Activated CD8-positive, alpha-beta T cell treated with anti-CD3 and anti-CD28 coated beads, Interleukin-2, amount 10 ng/mL, durations not matched to agents 7 days and 5 days (primary cell): ENCODE measurements at places on chromosomes 16 and 17.

DNA sequence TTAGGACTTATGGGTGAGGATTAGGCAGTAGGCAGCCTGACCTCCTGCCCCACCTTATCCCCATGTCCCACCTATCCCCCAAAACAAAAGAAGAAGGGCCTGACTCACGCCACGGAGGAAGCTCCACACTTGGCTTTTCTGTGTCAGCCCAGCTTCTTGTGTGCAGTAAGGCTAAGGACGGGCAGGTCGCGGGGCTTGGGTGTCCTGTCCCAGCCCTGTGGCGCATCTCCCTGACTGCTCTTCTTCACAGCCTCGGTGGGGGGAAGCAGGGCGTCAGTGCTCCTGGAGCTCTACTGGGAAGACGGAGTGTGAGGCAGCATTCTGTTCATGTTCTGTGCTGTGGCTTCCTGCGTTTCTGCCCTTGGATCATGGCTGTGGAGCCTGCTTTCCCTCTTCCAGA is 34.6 kb upstream of the ALDH3A2 start:
- H3K4me3 ChIP-seq, result no peak overlapping the region
- peaks cover 5% of the 10 kb centered on the region for H3K27me3 ChIP-seq
- H3K36me3 ChIP-seq, result no peaks in the 10 kb centered on the region
- H3K27ac ChIP-seq, result no peak overlapping the region
- no peaks in the 10 kb centered on the region for H3K4me1 ChIP-seq

- DNase-seq, result no peak
- H3K27ac ChIP-seq, result peak overlapping the region; percentile 40
- H3K4me3 ChIP-seq, result peak overlapping the region; percentile 85
- no peaks in the 10 kb centered on the region for H3K27me3 ChIP-seq
Measured at GRCh38 chr17:31857920-31858641, 963 bp downstream of the COPRS start.

DNA sequence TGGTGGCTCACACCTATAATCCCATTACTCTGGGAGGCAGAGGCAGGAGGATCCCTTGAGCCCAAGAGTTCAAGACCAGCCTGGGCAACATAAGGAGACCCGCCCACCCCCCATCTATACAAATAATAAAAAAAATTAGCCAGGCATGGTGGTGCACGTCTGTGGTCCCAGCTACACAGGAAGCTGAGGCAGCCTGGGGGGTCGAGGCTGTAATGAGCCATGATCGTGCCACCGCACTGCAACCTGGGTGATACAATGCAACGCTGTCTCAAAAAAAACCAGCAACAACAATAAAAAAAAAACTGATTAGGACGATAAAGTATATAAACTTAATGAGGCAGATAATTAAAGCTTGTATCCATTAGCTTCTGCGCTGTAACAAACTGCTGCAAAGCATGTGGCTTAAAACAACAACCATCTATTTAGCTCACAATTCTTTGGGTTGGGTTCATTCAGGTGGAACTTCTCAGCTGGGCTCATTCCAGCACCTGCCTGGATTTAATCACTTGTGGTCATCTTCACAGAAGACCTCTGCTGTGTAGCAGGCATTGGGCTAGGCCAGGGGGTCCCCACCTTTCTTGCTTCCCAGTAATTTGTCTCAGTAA is 45.8 kb downstream of the LCMT1 start:
- peaks cover 14% of the 10 kb centered on the region for H3K4me1 ChIP-seq
- DNase-seq, result no peak
- peaks cover 32% of the 10 kb centered on the region for H3K36me3 ChIP-seq

DNA sequence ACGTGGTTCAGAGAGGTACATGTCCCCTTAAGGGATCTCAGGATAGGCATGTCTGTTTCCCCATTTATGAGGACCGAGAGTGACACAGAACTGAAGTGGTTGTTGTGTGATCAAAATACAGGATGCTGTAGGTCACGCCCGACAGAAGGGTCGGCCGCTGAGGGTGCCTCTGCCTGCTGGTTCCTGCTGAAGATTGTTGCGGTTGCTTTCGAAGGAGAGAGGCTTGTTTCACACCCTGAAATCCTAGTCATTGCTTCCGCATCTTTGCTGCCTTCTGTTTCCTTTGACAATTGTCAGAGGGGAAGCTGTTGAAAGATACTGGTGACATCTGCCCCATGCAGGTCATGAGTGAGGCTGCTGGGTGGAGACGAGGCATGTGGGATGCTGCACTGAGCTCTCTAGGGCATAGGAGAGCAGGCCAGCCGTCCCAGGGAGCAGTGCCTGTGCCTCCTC is 3.8 kb upstream of the NAT9 start:
- H3K4me1 ChIP-seq, result peaks cover 76% of the 10 kb centered on the region
- peak overlapping the region; percentile 97 for H3K27ac ChIP-seq
- no peaks in the 10 kb centered on the region for H3K27me3 ChIP-seq
- peaks cover 43% of the 10 kb centered on the region for H3K36me3 ChIP-seq
- DNase-seq, result peak; percentile 88

DNA sequence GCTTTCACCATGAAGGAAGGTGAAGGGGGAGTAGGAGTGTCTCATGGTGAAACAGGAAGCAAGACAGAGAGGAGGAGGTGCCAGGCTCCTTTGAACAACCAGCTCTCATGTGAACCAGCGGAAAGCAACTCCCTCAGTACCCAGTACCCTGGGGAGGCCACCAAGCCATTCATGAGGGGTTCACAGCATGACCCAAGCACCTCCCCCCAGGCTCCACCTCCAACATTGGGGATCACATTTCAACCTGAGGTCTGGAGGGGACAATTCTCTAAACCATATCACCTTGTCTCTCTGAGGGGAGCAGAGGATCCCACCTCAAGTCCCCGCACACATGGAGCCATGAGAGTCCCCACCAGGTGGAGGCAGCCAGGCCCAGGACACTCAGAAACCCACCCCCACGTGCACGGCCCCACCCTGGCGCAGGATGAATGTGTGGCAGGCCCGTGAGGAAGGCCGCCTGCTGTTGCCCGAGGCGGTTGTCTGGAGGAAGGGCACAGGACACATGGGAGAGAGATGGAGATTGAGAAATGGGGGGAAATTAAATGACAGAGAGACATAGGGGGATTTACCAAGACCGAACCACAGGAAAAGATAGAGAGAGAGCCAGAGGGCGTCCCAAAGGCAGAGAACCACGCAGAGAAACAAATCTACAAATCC is 85.9 kb downstream of the TMEM132E start:
- no peak overlapping the region for H3K27ac ChIP-seq
- peaks cover 9% of the 10 kb centered on the region for H3K4me1 ChIP-seq
- H3K4me3 ChIP-seq, result no peak overlapping the region
- H3K36me3 ChIP-seq, result no peaks in the 10 kb centered on the region
- H3K27me3 ChIP-seq, result peaks cover 3% of the 10 kb centered on the region

- no peaks in the 10 kb centered on the region for H3K4me1 ChIP-seq
- DNase-seq, result no peak
- no peak overlapping the region for H3K27ac ChIP-seq
- H3K36me3 ChIP-seq, result no peaks in the 10 kb centered on the region
Measured at GRCh38 chr16:66382966-66383299, 16.4 kb downstream of the CDH5 start.

DNA sequence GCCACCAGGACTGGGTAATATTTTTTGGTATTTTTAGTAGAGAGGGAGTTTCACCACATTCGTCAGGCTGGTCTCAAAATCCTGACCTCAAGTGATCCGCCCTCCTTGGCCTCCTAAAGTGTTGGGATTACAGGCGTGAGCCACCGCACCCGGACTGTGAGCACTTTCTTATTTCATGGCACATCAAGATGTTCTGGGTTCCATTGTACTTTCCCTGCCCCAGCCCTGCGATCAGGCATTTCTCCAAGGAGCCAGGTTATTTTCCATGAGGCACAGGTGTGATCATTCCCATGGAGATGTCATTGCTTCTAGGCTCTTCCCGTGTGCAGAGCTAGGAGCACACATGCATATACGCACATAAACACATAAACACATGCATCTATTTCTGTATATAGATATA is 2.6 kb upstream of the ANKRD40CL start:
- no peak overlapping the region for H3K4me3 ChIP-seq
- peaks cover 6% of the 10 kb centered on the region for H3K4me1 ChIP-seq
- no peaks in the 10 kb centered on the region for H3K36me3 ChIP-seq
- no peak overlapping the region for H3K27ac ChIP-seq
- H3K27me3 ChIP-seq, result peaks cover 20% of the 10 kb centered on the region
- no peak for DNase-seq

- H3K27ac ChIP-seq, result no peak overlapping the region
- H3K27me3 ChIP-seq, result no peaks in the 10 kb centered on the region
- DNase-seq, result no peak
- peaks cover 6% of the 10 kb centered on the region for H3K36me3 ChIP-seq
- peaks cover 28% of the 10 kb centered on the region for H3K4me1 ChIP-seq
Measured at GRCh38 chr17:58215685-58216084, 3.4 kb downstream of the MKS1 start.

DNA sequence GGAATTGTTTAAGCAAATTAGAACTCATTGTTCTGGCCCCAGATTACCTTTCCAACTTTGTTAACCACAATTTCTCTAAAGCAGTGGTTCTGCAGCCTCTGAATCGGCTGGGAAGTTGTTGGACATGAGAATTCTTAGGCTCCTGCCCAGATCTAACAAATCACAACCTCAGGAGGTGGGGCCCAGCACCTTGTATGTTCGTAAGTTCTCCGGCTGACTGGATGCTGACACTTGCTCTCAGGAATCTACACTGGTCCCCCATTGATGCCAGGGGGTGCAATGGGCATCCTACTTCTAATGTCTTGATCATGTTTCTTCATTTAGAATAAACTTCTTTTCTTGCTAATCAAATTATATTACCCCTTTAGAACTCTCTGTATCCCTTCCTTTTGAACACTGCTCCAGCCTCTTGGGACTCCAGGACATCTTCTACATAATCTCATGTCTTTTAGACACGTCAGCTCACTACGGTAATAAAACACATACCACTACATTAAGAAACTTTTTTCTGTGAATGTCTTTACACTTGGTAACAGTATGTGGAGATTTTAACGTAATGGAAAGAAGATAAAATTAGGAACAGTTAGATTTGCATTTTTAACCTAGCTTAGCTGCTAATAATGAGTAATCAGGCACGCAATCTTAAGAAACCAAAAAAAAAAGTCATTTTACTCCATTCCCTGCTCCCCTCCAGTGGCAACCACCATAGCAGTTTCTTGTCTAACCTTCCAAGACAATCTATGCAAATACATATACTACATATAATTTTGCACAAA is 143.2 kb downstream of the ITFG1 start:
- no peaks in the 10 kb centered on the region for H3K4me1 ChIP-seq
- no peaks in the 10 kb centered on the region for H3K27me3 ChIP-seq
- H3K4me3 ChIP-seq, result no peak overlapping the region
- H3K36me3 ChIP-seq, result peaks cover 1% of the 10 kb centered on the region

DNA sequence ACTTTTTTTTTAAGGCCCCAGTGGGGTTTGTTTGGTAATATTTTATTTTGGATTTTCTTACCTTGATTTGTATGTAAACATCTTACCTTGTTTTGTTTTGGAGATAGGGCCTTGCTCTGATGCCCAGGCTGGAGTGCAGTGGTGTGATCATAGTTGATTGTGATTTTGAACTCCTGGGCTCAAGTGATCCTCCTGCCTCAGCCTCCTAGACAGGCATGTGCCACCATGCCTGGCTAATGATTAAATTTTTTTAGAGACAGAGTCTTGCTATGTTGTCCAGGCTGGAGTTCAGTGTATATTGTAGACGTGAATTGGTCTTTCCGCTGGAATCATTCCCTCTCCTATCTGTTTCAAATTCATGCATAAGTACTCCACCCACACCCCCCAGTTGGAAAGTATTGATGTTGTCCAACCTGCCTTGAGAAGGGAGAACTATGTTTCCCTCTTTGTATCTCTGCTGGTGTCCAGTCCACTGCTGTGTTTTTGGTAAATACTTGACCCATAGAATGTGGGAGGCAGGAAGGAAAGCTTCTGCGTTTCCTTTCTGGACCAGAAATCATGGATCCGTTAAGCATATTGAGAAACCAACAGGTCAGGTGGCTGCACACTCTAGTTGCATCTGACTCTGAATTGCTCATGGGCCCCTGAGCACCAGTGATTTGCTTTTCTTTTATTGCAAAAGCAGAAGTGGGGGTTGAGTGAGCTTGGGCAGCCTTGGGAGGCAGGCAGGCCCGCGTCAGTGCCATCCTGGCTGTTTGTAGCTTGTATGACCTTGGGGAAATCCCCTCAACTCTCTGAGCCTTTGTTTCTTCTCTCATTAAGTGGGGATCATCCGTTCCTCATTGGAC is 25.0 kb downstream of the RMI2 start:
- peaks cover 6% of the 10 kb centered on the region for H3K36me3 ChIP-seq
- H3K27me3 ChIP-seq, result no peaks in the 10 kb centered on the region
- no peak overlapping the region for H3K4me3 ChIP-seq

- H3K27ac ChIP-seq, result no peak overlapping the region
- H3K4me1 ChIP-seq, result no peaks in the 10 kb centered on the region
- no peaks in the 10 kb centered on the region for H3K27me3 ChIP-seq
- H3K36me3 ChIP-seq, result peaks cover 49% of the 10 kb centered on the region
- DNase-seq, result no peak
- H3K4me3 ChIP-seq, result no peak overlapping the region
Measured at GRCh38 chr17:10681866-10682446, 15.4 kb downstream of the SCO1 start.

GRCh38 chr17:72299100-72299499 is 178.3 kb downstream of the SOX9 start:
- H3K36me3 ChIP-seq, result no peaks in the 10 kb centered on the region
- H3K27me3 ChIP-seq, result no peaks in the 10 kb centered on the region
- no peak overlapping the region for H3K4me3 ChIP-seq
- no peak overlapping the region for H3K27ac ChIP-seq

DNA sequence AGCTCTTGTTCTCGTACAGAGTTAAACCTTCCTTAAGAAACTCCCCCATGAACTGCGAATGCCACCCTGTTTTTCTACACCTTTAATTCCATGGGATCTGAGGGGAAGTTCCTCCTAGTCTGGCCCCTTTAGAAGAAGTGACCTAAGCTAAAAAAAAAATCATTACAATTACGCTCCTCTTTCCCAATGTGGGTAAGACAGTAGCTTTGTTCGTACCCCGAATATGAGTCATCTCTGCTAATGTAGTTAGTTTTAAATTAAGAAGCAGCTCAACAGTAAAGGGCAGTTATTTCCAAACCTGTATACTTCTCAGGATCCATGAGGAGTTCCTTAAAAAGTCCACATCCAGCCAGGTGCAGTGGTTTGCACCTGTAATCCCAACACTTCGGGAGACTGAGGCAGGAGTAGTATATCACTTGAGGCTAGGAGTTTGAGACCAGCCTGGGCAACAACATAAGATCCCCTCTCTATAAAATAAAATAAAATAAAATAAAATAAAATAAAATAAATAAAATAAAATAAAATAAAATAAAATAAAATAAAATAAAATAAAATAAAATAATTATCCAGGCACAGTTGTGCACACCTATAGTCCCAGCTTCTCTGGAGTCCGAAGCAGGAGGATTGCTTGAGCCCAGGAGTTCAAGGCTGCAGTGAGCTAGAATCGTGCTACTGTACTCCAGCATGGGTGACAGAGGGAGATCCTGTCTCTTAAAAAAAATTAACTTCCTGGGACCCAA is 26.1 kb downstream of the RCVRN start:
- H3K4me1 ChIP-seq, result no peaks in the 10 kb centered on the region
- no peaks in the 10 kb centered on the region for H3K27me3 ChIP-seq
